ENCODE measurements at places on chromosomes 4 and X.

DNA sequence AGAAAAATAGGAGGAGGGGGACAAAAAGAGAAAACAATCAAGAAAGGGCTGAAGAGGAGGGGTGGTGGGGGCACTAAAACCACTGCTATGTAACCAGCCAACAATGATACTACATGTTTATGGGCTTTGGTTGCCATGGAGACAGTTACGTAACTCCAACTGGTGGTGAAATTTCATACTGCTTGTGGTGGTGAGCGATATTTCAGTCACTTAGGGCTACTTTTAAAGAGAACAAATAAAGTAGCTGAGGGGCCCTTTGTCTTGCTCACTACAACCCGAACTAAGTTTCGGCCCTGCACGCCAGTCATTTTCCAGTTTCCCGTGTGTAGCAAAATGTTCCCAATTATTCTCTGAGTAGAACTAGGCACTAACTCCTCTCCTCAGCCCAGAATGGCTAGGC, 275.2 kb upstream of the EDA2R start:
- DNase-seq: no peak

DNA sequence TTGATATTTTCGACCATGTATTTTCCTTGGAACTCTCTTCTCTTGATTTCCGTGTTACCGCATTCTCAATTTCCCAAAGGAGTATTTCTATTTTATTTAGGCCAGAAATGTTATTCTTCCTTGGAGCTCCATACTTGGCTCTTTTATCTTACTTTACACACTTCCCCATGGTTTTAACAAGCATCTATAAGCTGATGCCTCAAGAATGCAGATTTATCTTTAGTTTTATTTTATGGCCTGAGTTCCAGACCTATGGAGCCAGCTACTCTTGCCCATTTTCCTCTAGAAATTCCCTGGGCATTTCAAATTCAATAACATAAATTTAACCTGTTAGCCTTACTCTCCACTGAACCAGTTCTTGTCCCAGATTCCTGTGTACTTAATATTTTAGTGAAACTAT, 43.7 kb downstream of the SULT1E1 start:
- no peak for DNase-seq

DNA sequence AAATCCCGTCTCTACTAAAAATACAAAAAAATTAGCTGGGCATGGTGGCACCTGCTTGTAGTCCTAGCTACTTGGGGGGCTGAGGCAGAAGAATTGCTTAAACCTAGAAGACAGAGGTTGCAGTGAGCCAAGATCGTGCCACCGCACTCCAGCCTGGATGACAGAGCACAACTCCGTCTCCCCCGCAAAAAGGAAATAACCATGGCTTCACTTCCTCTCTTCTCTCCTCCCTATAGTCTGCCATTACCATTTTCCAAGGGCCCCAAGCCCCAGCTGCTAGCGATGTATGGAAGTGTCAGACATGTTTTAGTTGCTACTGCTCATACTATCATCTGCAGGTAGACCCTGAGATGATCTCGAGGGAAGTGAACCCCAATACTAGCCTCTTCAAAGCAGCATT, 177.3 kb upstream of the FAM9B start:
- no peak for DNase-seq

GRCh38 chr4:158155656-158156356, 17.0 kb downstream of the GASK1B start:
- DNase-seq: no peak

DNA sequence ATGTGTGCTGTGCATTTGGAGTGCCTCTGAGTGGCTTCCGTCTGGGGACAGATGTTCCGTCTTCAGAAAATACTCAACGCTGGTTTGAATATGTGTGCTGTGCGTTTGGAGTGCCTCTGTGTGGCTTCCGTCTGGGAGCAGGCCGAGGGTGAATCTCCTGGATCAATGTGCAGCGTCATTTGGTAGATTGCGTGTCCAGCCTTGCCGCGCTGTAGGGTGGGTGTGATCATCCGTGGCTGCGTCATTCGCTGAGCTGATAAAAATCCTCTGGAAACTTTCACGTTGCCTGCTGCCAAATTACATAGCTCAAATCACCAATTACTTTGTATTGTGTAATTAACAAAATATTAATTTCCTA, 12.1 kb downstream of the UVSSA start:
- no peak for DNase-seq

GRCh38 chr4:35087218-35087617, 1157.1 kb downstream of the ARAP2 start:
- DNase-seq: no peak

DNA sequence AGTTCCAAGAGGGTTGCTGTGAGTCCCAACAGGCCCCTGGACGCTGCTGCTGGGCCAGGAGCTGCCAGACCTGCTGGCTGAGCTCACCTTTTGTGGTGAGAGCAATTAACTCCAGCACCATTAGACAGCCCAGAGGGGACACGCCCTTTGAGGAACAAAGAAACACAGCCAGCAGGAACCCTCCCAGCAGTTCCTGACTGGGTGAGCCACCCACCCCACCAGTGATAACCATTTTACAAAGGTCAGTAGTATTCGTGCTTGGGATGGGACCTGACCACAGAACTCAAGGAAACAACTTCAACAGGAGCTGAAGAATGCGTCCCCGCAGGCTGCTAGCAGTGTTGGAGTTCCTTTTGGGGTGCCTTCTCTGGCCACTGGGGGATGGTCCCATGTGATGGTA, 38.8 kb upstream of the AFAP1 start:
- no peak for DNase-seq

DNA sequence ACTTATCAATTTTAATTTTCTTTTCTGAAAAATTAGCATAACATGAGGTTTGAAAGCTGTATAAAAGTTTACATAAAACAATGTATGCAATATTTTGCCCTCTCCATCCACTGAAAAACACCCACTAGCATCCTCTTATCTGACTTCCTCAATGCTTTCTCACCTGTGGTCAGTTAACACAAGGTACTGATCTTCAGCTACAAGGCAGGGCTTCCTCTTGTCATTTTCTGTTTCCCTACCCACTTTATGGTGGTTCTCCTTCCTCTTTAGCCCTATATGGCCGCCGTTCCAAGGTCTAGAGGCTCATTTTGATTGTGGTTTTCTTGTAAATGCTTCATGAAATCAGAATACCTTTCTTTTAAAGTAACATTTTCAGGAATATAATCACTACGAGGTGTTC, 618.6 kb upstream of the CPEB2 start:
- no peak for DNase-seq

DNA sequence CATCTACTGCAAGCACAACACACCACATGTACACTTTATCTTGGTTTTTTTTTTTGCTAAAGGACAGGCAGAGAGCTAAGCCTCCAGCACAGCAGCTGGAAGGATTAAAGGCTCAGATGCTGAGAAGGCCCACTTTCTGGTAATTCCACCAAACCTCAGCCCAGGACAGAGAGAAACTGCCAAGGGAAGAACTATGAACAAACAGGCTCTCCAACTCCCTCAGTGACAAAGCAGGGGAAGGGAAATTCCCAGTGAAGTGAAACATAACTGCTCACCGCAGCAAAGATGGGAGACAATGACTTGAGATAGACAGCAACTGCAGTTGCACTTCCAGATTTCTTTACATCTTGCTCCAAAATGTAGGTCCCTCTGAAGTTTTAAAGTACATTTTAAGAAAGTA, 4.8 kb downstream of the PROM1 start:
- DNase-seq: no peak

- no peak for DNase-seq
Observed at GRCh38 chr4:113043591-113043990, 5.9 kb upstream of the ANK2 start.

- DNase-seq: no peak
Observed at GRCh38 chr4:133188433-133189146, 39.5 kb downstream of the PCDH10 start.
